Neural progenitor cell (in vitro differentiated cells): ENCODE measurements at places on chromosomes 4 and X. TPM values are rescaled to one million over a fixed set of nuclear protein-coding genes. Genes with fewer than 3 reads are reported as not detected.
A peak's percentile ranks its signal among the peaks of the same experiment; 100 is the strongest.

- DNase-seq, result no peak
Observed at GRCh38 chrX:38845426-38845825, 44.2 kb downstream of the MID1IP1 start.

GRCh38 chr4:182801636-182802035 is 115.5 kb downstream of the DCTD start:
- DNase-seq, result no peak

GRCh38 chrX:18877469-18877868 is 106.4 kb downstream of the PHKA2 start:
- DNase-seq, result no peak

SAGE1 gene
- total RNA-seq, result not detected in 2 replicates

DNA sequence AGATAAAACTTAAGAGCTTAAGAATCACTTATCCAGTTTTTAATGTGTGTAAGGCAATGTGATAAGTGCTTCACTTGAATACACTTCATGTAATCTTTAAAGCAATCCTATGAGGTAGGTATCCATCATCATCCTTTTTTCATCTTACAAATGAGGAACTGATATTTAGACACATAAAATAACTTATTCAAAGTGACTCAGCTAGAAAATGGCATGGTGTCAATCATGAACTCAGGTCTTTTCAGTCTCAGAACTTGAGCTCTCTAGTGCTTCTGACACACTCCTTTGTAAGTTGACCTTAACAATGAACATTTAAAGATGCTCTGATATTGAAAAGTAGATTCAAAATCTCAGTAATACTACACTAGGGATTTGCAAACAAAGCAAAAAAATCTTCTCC is 224.8 kb upstream of the TEX13C start:
- DNase-seq, result no peak

DNA sequence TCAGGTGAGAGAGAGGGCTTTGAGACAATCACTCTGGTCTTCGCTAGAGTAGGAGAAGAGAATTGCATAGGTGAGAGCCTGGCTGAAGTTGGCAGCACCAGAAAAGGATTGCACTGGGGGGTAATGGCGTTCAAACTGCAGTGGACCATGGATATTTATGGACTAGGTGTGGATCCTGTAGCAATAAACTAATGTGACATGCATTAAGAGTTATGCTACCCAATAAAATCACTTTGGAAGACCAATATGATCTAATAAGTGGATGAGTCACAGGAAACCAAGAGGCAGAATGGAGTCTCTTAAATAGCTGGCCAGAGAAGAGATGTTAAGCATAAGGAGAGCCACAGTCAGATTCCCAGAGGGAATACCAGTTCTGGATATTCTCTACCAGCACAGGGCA is 259.8 kb downstream of the FBXO8 start:
- DNase-seq, result no peak

- peak; percentile 44 for DNase-seq
Observed at GRCh38 chr4:112341033-112341432, 43.9 kb downstream of the ALPK1 start.

GRCh38 chr4:107896158-107896645 is 35.1 kb upstream of the CYP2U1 start:
- DNase-seq, result no peak

NEUROG2 gene
- 0.09 and 0.90 TPM in 2 replicates for total RNA-seq

DNA sequence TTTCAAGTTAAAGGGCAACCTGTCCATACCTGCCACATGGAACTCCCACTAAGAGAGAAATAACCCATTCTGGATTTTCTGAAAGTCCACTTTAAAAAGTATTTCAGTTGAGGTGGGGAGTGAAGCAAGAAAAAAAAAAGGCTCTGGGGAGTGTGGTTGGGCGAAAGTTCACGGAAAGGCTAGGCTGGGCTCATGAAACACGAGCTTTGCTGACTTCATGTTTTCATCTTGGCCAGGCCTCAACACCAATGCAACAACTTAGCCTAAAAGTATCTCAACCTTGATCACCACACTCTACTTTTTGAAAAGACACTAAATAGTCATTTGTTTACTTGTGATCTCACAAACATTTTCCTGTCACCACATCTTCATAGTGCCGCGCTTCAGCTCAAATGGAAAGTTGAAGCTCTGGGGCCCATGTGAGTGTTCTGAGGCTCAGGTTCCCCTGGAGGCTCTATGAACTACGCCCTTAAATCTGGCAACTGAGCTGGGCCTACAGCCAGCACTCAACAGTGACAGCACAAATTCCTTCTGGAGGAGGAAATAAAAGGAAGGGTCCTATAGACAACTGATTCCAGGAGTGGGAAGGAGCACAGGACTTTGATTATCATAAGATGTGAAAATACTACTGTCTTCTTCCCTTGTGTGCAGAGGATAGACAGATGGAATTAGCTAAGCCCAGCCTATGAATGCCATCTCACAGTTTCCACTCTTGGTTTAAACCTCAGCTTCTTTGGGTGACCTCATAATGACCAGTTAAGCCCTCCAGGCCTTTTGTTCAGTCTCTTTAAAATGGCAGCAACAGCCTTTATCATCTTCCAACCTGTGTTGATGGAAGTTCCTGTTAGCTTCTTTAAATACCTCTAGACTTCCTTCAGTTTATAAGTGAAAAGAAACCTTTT is 5.1 kb downstream of the CD40LG start:
- no peak for DNase-seq

MSX1 gene
- 0.65 TPM in 1 of 2 replicates, not detected in the other for total RNA-seq

PABPC1L2B gene
- 0.22 TPM in 1 of 2 replicates, not detected in the other for total RNA-seq
